ENCODE measurements at places on chromosomes 7 and 10. TPM values are rescaled to one million over a fixed set of nuclear protein-coding genes. Genes with fewer than 3 reads are reported as not detected.

Gene TMEM229A
- total RNA-seq: 0.46 TPM

Gene CLCN1
- total RNA-seq: 0.13 TPM

Gene TRIM50
- not detected for total RNA-seq

Gene OTUD1
- total RNA-seq: 3.8 TPM

Gene PNLIPRP3
- total RNA-seq: not detected

Gene PRF1
- total RNA-seq: not detected

Gene ING3
- 23.1 TPM for total RNA-seq

Gene PTPN20
- not detected for total RNA-seq

Gene TBATA
- not detected for total RNA-seq

Gene ASZ1
- not detected for total RNA-seq

Gene ABCA13
- total RNA-seq: 0.11 TPM

Gene HABP2
- total RNA-seq: not detected

Gene ZNF398
- total RNA-seq: 62.4 TPM

Gene CDNF
- total RNA-seq: 1.3 TPM

Gene COL28A1
- 0.92 TPM for total RNA-seq

Gene SPDYE16
- not detected for total RNA-seq

Gene ASAH2B
- 8.6 TPM for total RNA-seq

Gene MNX1
- 0.20 TPM for total RNA-seq

Gene AMZ1
- 0.90 TPM for total RNA-seq

Gene UNCX
- not detected for total RNA-seq

Gene UCN3
- not detected for total RNA-seq

Gene CALML3
- total RNA-seq: not detected

Gene PDE6C
- total RNA-seq: not detected

Gene LEP
- total RNA-seq: not detected

Gene SUN1
- 105 TPM for total RNA-seq

Gene INHBA
- 1.6 TPM for total RNA-seq

Gene KCNIP2
- total RNA-seq: 2.6 TPM

Gene PRRT4
- 0.24 TPM for total RNA-seq

Gene LIPM
- total RNA-seq: not detected

Gene CTAGE6
- total RNA-seq: not detected

Gene ADRB1
- 0.13 TPM for total RNA-seq

Gene CYP3A4
- total RNA-seq: not detected

All from H9 (cell line).